Activated naive CD4-positive, alpha-beta T cell (primary cell): ENCODE measurements at places on chromosomes 5 and 9.

- DNase-seq: no peak
These were observed 150.3 kb downstream of the CDH18 start for GRCh38 chr5:19837536-19838174.

GRCh38 chr9:133563291-133563796, 28.8 kb downstream of the ADAMTSL2 start:
- no peak for DNase-seq

DNA sequence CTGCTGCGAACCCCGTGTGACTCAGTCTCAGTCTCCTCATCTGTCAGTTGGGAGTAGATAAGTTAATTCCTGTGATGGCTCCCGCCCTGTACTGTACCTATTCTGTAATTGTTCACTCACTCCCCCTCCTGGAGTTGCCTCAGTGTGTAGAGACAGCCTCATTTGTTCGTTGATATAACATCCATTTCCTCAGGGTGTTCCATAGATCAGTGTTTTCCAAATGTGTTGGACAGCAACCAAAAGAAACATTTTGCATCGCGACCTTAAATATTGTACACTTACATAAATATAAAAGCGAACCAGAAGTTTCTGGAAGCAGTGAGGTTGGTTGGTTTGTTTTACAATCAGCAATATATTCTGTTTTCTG, 698 bp downstream of the NFX1 start:
- no peak for DNase-seq

DNA sequence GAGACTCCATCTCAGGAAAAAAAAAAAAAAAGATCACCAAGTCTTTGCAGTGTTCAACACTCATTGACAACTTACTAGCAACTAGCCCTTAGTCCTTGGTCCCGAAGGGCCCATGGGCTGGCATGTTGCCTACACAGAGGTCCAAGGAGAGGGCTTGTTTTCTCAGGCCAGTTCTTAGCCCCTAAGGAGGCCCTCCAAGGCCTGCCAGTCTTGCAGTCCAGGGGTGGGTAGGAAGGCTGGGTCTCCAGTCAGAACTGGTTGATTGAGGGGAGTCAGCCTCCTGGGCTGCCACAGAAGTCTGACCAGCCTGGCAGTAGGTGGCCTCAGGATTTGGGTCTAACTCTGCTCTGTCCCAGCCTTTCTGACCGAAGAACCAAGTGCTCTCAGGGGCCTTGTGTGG, 32.7 kb downstream of the IER5L start:
- no peak for DNase-seq

DNA sequence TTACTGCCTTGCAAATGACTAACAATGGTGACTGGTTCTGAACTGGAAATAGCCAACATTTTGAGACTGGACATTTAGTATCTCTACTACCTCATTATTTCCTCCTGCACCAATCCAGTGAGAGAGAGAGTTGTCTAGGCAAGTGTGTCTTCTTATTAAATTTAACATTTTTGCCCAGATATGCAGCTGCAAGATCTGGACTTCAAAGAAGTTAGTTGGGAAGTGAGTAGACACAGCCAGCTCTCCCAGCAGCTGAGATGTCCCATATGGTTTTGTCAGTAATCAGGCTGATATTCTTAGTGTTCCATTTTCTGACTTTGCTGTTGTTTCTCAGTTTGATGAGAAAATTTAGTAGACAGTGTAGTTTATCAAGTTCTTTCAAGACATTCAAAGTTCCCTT, 1778.8 kb upstream of the CDH6 start:
- no peak for DNase-seq

- DNase-seq: no peak
These were observed 41.6 kb downstream of the SLC44A1 start for GRCh38 chr9:105286098-105286497.

- no peak for DNase-seq
These were observed 487.4 kb downstream of the IRX1 start for GRCh38 chr5:4082966-4083564.

DNA sequence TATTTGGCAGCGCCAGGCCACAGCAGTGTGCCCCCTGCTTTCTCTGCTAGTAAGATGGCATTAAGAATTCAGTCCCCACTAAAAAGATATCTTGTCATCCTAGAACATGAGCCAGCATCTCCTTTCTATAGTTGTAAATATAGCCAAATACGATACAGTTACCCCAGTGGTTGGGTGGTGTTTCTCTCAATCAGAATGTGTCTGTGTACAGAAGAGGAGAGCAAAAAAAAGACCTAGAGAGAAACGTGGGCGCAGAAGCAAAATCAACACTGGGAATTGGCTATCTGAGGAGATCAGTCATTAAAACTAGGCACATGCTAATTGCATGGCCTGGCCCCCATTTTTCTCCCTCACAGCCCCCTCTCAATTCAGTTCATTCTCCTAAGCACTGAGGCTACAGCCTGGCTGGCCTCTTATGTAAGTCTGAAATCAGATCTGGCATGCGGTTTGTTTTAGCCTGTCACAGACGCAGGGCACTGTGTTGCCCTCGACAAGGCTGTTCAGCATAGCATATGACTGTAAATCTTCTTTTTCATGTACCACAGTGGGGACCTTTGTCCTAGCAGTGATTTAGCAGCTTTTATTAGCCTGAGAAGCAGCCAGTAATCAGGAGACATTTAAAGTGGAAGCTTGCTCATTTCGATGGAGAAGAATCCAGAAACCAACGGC, 57.8 kb downstream of the RORB start:
- no peak for DNase-seq

- no peak for DNase-seq
These were observed 235.4 kb upstream of the RIOK2 start for GRCh38 chr5:97418462-97418861.

DNA sequence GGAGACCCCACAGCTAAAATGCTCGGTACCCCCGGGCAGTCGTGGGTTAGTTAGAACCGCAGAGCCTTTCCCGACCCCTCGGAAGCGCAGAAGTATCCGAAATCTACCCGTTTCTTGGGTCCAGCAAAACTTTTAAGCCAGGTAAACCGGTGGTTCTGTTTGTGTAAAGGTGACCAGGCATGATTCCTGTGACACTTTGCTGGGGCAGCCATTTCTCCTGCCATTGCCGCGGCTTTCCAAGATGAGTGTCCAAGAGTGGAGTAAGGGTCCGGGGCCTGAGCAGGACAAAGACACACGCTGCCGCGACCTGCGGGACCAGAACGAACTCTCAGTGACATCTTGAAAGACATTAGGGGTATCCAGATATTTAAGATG, 655 bp downstream of the MARVELD2 start:
- DNase-seq: no peak

DNA sequence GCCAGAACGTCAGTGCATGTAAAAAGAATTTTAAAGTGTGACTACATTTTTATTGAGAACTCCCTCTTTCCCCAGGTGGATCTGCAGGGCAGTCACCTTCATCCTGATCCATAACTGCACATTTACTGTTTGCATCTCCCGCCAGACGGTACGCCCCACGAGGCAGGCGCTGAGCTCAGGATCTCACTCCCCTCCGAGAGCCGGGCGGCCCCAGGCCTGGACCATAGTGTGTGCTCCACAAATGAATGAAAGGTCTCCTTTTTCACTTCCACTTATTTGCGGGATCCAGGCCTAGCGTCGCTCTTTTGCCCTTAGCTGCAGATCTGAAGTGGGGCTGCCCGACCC, 378 bp downstream of the DROSHA start:
- no peak for DNase-seq

- no peak for DNase-seq
These were observed 673.0 kb downstream of the ELAVL2 start for GRCh38 chr9:23153058-23153457.

GRCh38 chr5:175344331-175345195, 99.4 kb downstream of the DRD1 start:
- DNase-seq: no peak

DNA sequence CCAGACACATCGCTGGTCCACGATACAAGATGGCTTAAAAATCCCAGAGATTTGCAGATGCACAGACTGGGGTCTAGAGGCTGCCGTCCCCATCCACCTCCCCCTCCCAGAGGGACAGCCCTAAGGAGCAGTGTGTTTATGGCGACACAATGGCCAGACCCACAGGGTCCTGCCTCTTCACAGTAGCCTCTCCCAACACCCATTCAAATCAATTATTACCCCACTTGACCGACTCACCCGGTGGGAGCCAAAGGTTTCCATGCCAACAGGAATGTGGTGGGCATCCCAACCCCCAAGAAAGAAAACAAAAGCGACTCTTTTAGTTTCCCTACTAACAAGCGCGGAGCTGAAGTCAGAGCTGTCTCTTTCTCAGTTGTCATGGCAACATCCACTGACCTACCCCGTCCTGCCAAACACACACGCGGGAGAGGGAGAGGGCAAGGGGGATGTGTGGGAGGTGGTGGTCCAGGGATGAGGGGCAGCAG, 209.0 kb downstream of the TTLL11 start:
- DNase-seq: no peak

DNA sequence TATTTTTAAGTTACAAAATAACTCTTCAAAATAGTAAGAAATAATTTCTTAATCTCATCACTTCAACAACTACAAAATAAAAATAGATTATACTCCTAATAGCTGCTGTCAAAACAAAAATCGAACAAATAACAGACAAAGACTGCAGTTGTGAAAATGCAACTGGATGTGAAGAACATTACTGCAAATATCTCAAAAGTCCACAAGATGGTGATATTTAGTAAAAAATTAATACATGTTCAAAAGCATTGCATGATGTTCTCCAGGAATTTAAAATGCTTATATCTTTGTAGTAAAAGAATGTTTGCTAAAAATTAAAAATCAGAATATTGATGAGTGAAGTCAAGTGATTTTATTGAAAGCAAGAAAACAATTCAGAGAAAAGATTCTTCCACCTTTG, 66.2 kb downstream of the MPDZ start:
- DNase-seq: no peak

- no peak for DNase-seq
These were observed 22.1 kb upstream of the TCERG1 start for GRCh38 chr5:146425023-146425422.
